Osteocyte (in vitro differentiated cells): ENCODE measurements at places on chromosomes 6 and 20.
A peak's percentile ranks its signal among the peaks of the same experiment; 100 is the strongest.

- no peak for DNase-seq
Observed at GRCh38 chr6:23783901-23784300, 342.1 kb upstream of the NRSN1 start.

DNA sequence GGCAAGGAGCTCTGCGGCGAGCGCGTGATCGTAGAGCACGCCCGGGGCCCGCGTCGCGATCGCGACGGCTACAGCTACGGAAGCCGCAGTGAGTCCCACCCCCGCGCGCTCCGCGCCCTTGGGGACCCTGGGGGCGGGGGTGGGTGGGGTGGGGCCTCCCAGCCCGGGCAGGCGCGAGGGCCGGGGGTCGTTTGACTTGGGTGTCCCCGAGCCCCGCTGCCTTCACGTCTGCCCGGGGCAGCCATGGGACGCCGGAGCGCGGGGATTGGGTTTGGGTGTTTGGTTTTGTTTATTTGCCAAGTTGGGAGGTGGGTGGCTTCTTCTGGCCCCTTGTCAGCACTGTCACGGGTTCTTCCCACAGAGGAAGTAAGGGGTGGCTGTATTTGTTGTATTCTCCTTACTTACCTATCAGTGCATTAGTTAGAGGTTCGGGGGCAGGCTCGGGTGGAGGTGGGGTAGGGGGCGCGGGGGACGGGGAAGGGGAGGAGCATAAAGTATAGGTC is 777 bp downstream of the SRSF6 start:
- no peak for DNase-seq

DNA sequence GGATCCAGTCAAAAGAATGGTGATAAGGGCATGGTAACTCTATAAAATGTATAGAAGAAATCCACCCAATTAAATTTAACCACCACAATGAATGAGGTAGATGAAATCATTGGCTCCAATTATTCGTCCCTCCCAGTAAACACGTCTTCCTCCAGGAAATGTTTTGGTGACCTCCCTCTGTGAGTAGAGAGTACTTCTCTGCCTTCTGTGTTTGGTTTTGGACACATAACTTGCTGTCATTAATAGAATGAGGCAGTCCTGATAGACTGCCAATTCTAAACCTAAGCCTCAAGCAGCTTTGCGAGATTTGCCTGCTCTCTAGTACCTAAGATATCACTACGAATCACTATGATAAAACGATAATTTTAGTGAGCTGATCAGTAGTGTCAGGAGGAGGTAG is 632.8 kb downstream of the HDGFL1 start:
- DNase-seq: no peak

- no peak for DNase-seq
Observed at GRCh38 chr6:112983713-112984261, 636.7 kb downstream of the RFPL4B start.

DNA sequence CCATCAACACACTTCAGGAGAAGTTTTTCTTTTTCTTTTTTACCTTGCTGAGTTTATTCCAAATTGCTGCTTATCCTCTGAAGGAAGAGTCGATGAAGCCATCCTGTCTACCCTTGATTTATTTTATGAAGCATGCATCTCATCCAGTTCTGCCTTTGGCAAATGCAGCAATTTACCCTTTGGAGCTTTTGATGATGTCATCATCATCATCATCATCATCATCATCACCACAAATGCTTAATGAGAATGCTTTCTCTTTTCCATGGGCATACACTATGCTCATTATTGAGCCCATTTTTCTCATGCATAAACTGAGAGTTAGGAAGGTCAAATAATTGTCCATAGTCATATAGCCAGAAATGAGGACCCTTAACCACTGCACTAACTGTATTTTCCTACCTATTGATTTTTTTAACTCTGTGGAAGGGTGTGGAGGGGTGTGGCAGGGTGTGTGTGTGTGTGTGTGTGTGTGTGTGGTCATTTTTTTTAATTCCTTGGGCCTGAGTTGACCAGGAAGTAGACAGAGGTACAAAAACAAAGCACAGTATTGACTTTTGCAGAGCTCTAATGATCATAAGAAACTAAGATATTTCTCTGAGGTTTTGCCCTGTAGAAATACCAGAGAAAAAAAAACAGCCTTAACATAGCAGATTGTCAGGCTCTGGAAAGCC is 82.8 kb downstream of the COL9A1 start:
- DNase-seq: no peak

DNA sequence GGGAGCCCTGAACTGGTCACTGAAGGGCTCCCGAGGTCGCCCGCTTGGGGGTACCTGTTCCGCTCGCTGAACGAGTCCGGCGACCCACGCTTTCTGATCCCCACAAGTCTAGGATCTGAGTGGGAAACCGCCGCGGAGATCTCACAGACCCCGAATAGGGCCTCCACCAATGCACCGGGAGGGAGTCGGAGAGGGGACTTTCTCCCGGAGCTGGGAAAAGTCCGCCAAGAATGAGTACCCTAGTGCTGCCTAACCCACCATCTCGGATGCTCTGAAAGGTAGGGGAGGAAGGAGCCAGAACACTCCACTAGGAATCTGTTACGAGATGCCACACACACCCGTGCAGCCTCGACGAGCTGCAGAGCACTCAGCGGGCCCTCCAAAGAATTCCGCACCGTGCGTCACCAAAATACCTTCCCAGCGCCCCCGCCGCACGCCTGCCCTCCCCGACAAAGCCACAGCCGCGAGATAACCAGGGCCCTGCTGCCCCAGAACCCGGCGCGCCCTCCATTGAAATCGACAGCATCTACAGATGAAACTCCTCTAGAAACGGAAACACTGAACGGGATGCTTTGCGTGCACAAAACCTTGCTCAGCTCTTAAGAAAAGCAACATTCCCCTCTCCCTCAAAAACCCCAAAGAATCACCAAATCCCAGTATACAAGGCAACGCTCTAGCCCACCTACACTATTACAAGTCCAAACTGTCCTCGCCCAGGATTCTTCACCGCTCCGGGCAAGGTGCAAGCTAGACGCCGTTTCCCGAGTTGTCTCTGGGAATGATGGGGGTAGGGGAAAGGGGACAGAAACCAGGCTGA is 686 bp downstream of the COL12A1 start:
- no peak for DNase-seq

DNA sequence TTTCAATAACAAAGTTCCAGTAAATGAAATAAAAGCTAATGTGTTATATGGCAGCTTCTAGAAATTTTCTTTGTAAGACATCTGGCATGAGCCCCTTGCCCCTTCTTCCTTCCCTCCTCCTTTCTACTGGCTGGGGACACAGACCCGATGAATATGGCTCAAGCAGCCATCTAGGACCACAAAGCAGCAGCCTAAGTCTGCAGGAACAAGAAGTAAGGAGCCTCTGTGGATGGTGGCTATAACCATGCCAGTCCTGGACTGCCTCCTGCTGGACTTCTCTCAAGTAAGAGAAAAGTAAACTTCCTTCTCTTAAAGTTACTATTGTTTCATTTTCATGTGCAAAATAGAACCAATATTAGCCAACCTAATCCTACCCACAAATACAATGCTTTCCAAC is 114.9 kb upstream of the DST start:
- no peak for DNase-seq

GRCh38 chr6:24558516-24558915 is 63.7 kb downstream of the ALDH5A1 start:
- no peak for DNase-seq

- DNase-seq: no peak
Observed at GRCh38 chr6:123895346-123895745, 91.7 kb downstream of the NKAIN2 start.

DNA sequence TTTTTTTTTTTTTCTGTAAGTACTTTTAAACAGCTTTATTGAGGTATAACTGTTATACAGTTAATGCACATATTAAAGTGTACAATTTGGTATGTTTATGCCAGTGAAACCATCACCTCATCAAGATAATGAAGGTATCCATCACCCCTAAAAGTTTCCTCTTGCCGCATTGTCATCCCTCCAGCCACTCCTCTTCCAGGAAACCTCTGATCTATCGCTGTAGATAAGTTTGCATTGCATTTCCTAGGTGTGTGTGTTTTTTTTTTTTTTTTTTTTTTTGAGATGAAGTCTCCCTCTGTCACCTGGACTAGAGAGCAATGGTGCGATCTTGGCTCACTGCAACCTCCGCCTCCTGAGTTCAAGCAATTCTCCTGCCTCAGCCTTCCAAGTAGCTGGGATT is 3.1 kb downstream of the SLX4IP start:
- no peak for DNase-seq

- no peak for DNase-seq
Observed at GRCh38 chr20:920311-920710, 4.2 kb upstream of the ANGPT4 start.

DNA sequence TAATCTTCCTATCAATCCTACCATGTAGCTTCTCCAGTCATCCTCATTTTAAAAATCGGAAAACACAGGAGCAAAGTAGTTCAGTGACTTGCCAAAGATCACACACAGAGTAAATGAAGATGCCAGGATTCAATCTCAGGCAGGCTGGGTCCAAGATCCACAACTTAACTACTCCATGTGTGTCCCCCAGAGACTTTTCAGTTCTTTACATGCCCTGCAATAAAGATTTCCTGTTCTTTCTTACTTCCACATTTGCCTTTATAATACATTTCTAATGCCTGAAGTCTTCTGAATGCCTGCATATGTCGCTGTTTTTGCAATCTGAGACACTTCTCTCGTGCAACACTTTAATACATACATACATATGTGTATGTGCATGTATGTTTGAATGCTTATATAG is 121.7 kb upstream of the MARCKS start:
- no peak for DNase-seq

- no peak for DNase-seq
Observed at GRCh38 chr20:51489611-51490010, 52.9 kb downstream of the NFATC2 start.

DNA sequence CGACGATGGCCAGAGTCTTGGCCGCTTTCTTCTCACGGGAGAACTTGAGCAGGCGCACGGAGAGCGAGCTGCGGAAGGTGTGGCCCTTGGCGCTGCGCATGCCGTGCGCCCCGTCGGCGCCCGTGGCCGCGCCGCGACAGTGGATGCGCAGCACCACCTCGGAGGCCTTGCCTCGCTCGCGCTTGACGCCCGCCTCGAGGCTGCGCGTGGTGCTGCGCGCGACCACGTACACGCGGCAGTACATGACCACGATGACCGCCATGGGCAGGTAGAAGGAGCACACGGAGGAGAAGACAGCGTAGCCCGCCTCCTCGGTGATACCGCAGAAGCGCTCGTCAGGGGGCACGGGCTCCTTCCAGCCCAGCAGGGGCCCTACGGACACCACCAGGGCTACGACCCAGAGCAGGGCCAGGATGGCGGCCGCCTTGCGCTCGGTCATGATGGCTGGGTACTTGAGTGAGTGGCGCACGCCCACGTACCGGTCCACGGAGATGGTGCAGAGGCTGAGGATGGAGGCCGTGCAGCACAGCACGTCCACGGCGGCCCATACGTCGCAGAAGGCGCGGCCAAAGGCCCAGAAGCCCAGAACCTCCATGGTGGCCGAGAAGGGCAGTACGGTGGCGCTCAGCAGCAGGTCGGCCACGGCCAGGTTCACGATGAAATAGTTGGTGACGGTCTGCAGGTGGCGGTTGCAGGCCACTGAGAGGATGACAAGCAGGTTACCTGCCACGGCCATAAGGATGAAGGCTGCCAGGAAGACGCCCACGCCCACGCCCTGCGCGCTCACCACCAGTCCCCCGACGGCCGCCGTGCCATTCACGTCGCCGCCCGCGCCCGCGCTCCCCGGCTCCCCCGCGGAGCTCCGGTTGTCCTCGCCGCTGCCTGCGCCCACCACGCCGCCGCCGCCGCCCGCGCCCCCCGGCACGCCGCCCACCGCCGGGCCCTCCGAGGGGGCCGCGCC is 232.8 kb upstream of the RNF24 start:
- no peak for DNase-seq

GRCh38 chr6:126926926-126927325 is 191.5 kb upstream of the RSPO3 start:
- no peak for DNase-seq

- DNase-seq: no peak
Observed at GRCh38 chr6:133315811-133316210, 74.7 kb downstream of the EYA4 start.

- DNase-seq: peak; percentile 38
Observed at GRCh38 chr6:170092826-170093225, 198.1 kb downstream of the DLL1 start.

DNA sequence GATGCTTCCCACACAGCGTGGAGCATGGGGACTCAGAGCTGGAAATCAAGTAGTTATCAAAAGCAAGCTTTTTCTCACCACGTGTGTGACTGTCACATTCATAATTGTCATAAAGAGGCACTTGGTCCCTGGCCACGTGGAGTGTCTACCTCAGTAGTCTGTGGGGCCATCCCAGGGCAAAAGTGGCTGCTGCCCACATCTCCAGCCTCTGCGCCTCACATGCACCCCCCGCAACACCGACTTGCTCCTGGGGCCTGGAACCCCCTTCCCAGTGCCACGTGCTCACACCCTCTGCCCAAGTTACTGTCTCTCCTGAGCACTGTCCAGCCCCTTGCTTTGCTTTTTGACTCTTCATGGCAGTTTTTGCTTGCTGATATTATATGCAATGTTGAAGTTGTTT is 133.2 kb upstream of the SNX9 start:
- DNase-seq: no peak

DNA sequence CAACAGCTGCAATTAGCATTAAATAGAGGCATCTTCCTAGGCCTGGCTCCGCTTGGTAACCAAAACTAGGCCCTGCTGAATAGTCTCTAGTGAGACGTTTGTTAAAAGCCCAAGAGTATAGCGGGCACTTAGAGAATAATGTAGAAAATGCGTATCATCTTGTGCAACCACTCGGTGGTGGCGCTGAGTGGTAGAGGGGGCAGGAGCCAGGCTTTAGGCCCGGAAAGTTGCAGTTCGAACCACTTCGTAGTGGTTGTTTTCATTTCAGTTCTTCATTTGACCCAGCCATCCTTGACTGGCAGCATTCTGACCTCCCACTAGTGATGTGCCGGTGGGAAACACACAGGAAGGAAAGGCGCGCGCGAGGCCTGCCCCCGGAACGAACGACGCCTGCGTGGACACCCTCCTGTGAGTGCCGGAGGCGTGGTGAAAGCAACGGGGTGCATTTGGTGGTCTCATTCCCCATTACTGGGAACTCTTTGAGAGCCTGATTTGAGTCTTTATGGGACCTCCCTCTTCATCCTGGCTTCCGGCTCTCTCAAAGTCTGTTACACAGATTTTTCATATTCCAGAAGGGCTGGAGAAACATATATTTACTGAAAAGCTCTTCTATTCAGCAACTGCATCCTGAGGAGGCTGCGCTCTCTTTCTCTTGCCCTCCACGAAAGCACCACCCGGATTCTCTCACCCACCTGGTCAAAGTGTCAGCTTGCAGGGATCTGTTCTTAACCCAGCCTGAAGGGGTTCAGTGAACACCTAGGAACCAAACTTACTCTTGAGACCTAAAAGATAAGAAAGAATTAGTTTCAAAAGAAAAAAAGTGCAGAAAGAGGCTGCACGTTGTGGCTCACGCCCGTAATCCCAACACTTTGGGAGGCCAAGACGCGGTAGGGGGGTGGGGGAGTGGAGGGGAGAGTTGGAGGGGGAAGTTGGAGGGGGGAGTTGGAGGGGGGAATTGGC is 18.2 kb downstream of the GPX5 start:
- peak; percentile 81 for DNase-seq

GRCh38 chr6:113383701-113384100 is 473.4 kb upstream of the MARCKS start:
- DNase-seq: no peak
